ENCODE measurements at places on chromosomes 1 and 21.

DNA sequence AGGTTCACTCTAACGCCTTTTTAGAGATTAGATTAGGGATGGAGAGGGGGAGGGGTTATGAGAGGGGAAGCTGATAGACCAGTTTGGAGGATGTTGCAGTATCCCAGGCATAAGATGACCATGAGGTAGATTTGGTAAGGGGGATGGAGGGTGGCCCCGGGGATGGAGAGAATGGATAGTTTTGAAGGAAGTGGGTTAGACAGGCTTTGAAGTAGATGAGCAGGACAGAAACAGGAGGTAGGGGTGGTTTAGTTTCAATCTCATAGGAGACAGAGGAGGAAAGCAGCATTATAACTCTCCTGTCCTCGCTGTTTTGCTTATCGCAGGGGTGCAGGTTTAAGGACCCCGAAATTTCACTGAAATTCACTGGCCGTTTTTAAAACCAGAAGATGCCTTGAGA, 11.8 kb downstream of the UBIAD1 start:
- no peak for DNase-seq

DNA sequence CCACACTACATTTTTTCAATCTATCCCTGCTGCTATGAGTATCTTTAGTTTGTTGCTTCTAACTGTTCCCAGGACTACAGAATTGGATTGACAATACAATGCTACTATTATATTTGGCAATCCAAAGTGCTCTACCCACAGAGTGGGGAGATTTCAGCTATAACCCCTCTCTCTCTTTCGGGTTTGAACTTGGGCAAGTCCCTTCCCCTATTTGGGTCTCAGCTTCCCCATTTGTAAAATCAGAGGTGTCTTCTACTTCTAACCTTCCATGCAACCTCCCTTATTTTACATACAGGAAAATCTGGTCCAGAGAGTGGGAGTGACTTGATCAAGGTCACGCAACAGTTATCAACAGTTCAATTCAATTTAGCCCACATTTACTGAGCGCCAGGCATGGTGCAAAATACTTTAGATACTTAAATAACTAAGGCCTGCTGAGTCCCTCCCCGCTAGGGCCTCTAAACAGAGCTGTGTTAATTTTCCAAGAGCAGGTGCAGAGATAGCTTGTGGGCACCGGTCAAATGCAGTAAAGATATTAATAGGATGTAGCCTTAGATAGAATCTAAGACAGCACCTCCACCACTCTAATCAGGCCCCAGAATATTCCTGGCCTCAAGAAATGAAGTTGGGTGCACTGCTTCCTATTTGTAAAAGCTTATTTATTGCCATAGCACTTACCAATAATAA, 9.4 kb upstream of the GPX7 start:
- no peak for DNase-seq

GRCh38 chr1:77832901-77833300, 53.5 kb downstream of the MIGA1 start:
- no peak for DNase-seq

DNA sequence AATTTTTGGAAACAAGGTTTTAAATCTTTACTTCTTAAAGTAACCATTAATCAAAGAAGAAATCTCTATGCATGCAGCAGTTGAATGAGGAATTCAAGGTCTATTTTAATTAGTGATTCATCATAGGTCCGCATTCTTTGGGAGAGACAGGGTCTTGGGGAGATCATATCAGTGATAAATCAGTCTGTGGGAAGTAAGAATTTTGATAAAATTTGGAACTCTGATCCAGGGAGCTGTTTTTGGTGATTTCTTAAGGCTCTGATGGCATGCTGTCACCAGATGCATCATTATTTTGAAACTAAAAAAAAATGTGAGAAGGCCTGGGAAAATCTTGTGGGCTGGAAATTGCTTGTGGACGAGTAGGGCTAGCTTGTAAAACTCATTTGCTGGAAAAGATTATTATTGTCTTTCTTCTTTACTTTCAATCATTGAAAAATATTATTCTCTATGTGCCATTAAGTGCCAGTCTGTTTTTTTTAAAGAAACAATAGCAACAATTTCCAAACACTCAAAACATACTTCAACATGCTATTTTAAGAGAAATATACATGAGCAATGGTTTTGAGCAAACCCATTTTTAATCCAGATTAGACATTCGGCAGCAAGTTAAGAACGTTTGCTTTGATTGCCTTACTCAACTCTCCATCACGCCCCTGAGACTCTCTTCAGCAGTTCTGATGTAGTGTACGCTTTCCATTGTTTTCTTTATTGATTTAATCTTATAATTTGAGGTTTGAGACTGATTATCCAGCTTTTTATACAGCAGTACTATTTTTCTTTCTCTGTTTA, 62.6 kb downstream of the ZBTB18 start:
- no peak for DNase-seq

DNA sequence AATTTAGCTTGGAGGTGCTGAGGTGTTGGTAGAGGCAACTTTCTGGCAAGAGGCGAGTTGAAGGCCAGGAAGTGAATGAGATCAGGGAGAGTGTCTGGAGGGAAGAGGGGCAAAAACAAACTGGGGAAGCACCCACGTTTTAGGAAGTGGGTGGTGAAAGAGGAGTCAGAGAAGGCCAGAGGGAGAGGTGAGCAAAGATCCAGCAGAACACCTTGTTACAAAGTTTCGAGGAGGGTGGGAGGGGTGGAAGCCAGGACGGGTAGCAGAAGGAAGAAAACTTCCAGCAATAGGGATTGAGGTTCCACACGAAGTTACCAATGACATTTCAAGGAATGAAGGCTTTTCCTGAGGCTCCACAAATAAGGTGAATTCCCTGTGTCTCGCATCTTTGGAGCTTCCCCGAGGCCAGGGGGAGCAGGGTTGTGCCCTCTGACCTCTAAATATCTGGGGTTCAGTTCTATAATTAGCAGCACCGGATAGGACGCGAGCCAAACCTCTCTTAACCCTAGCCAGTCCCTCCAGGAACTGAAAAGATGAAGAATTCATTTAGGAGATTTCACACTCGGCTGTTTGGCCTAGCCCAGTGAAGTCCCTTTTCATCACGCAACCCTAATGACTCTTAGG, 578 bp upstream of the SESN2 start:
- no peak for DNase-seq

- DNase-seq = no peak
Measured at GRCh38 chr1:203308328-203308922, 3.1 kb downstream of the BTG2 start.

DNA sequence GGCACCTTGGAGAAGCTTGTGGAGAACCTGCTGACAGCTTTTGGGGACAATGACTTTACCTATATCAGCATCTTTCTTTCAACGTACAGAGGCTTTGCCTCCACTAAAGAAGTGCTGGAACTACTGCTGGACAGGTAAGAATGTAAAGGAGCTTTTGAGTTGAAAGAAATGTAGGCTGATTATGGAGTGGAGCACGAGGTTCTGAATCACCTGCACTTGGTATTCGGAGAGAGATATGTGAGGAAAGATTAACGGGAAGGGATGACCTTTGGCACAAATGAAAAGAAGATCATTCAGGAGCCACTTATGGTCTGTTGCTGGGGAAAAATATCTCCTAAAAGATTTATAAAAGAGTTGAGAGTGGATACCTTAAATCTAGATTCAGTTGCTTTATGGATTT, 42.7 kb downstream of the RGL1 start:
- no peak for DNase-seq

DNA sequence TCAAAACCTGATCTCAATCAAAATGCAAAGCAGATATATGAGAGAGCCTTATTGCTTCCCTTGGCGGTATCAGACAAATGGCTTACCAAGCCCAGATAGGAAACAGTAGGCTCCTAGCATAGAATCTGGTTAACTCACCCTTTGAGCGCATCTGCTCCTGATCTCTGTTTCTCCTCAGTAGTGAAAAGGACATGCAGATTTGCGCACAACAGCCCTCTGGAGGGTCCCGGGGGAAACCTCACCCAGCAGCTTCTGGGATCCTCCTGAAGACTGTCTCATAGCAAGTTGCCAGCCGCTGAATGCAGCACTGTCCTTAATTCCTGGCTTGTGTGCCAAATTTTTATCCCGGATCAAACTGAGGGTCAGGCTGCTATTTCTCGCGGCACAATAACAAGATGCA, 192.2 kb downstream of the FASLG start:
- DNase-seq = no peak

- no peak for DNase-seq
Measured at GRCh38 chr1:75796376-75797272, at the start of gene MSH4. MSH4 (plus strand) TSS chr1:75796882; CDS start chr1:75796986, 104 bp downstream.

DNA sequence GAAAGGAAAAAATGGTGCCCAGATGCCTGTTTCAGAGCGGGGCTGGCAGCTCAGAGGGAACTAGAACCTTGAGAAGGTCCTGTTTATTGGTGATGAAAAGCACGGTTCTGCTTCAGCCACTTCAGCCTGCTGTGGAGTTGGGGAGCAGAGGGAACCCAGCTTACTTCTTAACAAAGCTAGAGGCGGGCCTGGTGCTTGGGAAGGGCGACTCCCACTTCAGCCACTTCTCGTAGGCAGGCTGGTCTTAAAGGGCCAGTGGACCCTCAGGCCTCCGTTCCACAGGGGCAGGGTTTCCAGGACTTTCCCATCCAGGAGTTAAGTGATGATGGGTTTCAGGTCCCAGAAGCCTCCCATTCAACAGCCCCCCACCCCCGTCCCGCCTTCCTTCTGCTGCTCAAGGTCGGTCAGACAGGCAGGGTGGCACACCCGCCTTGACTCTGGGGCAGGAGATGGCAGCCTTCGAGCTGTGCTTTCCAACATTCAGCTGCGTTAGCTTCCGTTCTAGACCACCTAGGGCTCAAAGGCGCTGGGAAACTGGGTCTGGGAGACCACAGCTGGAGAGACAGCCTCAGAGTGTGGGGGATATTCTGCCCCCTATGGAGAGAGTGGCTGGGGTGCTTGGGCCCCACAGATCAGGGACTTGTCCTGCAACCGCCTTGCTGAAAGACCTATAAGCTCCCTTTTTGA, 3.4 kb downstream of the RUNX3 start:
- no peak for DNase-seq

- no peak for DNase-seq
Measured at GRCh38 chr1:61951731-61952580, 209.7 kb downstream of the PATJ start.

- DNase-seq = no peak
Measured at GRCh38 chr1:228415853-228416216, 826 bp downstream of the TRIM17 start.

DNA sequence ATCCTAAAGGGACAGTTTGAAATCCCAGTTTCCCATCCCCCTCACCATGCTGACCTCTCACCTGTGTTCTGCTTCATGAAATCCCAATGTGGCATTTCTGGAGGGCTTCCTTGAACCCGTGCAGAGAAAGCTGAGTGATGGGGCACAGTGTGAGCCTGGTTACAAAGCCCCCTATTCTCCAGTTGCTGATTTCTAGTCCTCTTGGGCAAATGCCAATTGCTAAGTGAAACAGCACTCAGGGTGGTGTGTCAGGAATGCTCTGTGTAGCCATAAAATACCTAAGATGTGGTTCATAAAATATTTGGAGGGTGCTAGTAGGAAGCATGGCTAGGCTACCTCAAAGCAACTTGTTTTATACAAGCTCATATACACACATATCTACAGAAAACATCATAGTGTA, 32.0 kb downstream of the SUSD4 start:
- DNase-seq = no peak

DNA sequence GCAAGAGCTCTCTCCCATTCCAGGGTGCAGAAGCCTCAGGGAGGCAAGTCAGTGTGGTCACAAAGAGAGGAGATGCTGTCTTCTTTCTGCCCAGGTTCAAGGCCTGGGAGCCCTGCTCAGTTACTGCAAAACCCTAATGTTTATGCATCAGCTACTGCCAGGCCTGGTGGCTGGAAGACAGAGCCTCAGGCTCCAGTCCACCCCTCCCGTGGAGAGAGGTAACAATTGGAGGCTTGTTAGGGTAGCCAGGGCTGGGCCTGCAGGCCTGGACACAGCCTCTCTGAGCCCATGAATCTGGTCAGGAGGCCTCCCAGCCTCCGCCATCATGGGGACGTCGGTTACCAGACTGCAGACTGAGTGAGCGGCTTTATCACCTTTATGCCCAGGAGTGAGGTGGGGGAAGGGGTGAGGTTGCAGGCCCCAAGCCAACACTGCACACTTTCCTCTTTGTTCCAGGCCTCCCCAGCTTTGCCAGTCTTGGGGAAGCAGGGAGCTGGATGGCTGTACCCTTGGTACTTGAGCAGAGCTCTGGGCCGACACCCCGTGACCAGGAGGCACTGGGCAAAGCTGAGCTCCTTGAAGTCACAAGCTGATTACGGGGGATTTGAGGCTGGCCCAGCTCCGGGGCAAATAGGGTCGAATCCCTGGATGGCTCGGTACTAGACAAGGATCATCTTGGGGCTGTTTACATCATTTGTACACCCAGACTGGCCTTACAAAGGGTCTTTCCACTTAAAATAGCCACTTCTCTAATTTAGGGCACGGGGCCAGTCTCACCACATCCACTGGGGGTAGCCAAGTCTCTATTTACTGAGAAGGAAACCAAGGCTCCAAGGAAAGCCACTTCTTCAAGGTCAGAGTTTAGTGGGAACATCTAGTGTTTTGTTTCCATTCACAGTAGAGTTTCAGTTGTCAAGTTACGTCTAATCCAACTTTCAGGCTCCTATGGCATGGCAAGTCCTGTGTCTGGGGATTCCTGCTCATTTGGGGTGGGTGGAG, 5.2 kb downstream of the SLC2A1 start:
- DNase-seq = peak; percentile 21

- no peak for DNase-seq
Measured at GRCh38 chr1:71343686-71344416, 263.0 kb upstream of the ZRANB2 start.

DNA sequence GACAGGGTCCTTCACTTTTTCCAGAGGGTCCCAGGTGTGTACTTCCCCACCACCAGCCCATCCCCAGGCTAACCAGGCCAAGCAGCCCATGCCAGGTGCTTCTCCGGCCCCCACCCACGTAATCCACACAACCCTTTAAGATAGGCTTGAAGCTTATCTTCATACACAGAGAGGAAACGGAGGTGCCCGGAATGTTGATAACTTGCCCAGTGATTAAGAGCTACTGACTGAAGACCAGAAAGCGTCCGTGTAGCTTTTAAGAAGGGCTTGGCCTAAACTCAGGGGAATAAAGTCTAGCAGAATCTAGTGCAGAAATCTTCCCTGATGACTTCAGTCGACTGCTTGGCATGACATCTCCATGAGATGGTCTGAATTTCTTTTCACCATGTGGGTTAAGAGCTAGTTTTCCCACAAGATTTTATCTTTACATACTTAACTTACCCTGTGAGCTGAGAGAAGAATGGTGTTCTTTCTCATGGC, 138.7 kb downstream of the GALNT2 start:
- DNase-seq = no peak

DNA sequence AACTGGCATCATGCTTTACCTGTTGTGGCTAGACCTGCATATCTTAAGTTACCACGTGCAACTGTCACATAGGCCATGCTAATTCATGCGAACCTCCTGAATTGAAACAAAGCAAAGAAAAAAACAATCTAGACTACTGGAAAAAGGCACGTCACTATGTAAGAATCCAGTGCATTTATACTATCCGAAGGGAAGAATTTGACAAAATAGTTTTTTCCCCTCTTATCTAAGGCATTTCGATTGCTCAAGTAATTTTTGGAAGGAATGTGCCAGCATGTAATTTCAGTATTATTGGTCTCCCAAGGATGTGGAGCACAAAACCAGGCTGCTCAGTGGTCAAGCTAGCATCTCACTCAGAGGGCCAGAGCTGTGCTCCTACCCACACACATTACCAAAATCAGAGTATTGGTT, 31.5 kb upstream of the C1orf198 start:
- DNase-seq = no peak

GRCh38 chr1:186033847-186034271, 299.7 kb downstream of the HMCN1 start:
- no peak for DNase-seq

All from right hindlimb (tissue), 1 donor.